ENCODE measurements at places on chromosomes 4 and X.

GRCh38 chr4:147336252-147336651 lies 144.6 kb upstream of the EDNRA start:
- DNase-seq, result no peak

- DNase-seq, result peak; percentile 7
Observed at GRCh38 chr4:186190581-186191199, 677 bp upstream of the CYP4V2 start.

DNA sequence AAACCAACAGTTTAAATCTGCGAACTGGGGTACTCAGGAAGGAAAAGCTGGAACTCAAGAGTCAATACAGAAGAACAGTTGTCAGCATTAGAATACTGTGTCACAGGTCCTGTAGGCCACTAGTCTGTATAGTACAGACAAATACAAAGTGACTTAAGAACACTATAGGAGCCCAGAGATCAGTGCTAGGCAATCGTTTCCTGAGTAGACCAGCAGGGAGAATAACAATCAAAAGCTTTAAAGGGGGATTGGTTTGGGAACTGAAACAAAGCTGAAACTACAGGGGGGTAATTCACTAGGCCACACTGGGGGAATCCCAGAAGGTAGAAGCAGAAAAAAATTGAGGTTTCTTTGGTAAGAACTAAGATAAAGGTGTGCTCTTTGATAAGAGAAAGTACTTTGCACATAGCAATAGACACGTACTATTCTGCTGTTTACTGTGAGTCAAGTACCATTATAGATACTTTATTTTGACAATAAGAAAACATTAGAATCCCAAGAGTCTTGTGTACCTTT lies 339.7 kb downstream of the PCDH19 start:
- no peak for DNase-seq

DNA sequence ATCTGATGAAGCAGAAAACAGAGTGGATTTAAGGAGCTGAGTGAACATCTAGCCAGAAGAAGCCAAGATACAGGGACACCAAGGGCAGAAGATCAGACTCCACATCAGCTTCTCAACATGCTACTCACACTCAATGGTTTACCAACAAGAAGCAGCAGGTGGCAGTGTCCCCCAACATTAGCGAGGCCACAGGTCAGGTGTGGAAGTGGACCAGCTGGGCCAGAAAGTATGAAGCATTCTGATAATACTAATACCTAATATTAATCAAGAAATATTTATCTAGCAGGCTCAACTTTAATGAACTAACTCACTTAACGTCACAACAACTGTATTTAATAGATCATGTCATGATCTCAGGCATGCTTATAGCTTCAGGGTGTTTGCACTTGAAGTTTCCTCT lies 73.4 kb upstream of the TTC29 start:
- no peak for DNase-seq

GRCh38 chrX:31237189-31237588 lies 165.3 kb upstream of the FTHL17 start:
- no peak for DNase-seq

- no peak for DNase-seq
Observed at GRCh38 chr4:66930206-66930605, 615.1 kb downstream of the CENPC start.

GRCh38 chr4:41209187-41209586 lies 5.2 kb downstream of the APBB2 start:
- DNase-seq, result no peak

- no peak for DNase-seq
Observed at GRCh38 chr4:40373636-40374035, 38.5 kb downstream of the CHRNA9 start.

GRCh38 chr4:53005149-53005546 lies 143.0 kb downstream of the RASL11B start:
- no peak for DNase-seq

- DNase-seq, result no peak
Observed at GRCh38 chr4:119665752-119666151, 37.1 kb upstream of the PDE5A start.

DNA sequence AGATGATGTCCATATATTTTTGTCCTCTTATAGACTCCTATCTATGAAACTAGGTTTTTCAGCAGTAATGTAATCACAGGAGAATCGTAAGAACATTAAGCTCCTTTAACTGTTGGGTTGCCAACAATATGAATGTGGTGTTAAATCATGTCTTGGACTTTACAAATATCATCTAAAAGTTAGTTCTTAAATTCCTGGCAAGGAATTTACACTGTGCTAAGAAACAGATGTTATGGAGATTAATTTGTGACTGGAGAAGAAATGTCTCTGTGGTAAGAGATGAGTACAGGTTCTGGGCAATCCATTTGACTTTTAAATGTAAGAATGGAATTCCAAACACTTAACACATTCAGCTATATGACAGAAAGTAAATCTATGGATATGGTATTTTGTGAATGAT lies 34.6 kb downstream of the CNKSR2 start:
- DNase-seq, result no peak

DNA sequence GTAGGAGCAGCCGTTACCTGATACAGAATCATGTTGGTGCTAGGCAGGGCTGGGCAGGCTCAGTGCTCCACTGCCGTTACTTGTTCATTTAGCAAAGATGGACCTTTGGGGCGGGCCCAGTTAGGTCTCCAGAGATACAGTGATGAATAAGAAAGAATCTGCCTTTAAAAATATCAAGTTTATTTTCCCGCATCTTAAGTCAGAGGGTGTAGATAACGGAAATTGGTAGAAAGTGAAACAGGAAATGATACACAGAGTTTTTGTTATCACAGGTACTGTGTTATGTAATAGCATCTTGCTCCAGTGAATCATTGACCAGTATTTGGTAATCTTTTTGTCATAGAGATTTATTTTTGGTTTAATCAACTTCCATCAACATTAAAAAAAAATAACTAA lies 5.5 kb downstream of the TMEM131L start:
- DNase-seq, result no peak

GRCh38 chrX:107454302-107454701 lies 4.8 kb downstream of the FRMPD3 start:
- DNase-seq, result no peak

GRCh38 chrX:107742700-107743191 lies 32.8 kb downstream of the TSC22D3 start:
- DNase-seq, result no peak

GRCh38 chr4:4428966-4429875 lies 42.3 kb downstream of the NSG1 start:
- DNase-seq, result no peak

DNA sequence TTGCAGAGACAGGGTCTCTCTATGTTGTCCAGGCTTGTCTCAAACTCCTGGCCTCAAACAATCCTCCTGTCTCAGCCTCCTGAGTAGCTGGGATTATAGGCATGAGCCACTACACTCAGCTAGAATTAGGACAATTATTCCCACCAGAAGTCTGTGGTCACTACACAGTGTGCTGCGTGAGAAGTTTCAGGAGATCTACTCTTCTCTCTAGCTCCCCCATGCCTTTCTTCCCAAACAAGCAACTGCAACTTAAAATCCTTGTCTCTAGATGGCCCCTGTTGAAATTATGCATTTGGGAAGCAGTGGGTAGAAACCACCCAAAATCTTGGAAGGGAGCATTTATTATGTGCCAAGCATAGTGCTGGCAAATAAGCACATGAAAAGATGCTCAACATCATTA lies 21.1 kb upstream of the MAP7D3 start:
- no peak for DNase-seq

- no peak for DNase-seq
Observed at GRCh38 chr4:166091146-166091545, 218.1 kb downstream of the TLL1 start.

DNA sequence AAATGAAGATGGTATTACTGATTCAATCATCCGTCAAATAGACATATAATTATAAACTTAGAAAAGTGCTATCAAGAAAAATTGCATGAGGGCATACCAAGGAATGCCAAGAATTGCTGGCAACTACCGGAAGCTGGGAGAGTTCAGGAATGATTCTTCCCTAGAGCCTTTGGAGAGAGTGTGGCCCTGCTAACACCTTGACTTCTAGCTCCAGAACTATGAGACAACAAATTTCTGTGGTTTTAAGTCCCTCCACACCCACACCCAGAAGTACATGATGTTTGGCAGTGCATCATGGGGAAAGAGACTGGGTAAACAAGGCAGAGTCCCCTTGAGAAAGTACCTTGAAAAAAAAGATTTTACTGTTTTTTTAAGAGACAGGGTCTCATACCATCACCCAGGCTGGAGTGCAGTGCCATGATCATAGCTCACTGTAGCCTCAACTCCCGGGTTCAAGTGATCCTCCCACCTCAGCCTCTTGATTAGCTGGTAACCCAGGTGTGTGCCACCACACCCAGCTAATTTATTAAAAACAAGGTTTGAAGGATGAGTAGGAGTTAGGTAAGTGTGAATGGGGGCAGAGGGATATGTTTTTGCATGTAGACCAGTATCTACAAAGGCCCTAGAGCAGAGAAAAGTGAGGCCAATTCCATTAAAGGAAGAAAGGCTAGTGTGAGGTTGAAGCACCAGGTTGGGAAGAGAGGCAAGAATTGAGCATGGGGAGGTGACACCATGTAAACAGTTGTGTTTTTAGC lies 53.1 kb downstream of the GSX2 start:
- DNase-seq, result no peak

- DNase-seq, result no peak
Observed at GRCh38 chr4:121100093-121100775, 27.9 kb upstream of the NDNF start.

DNA sequence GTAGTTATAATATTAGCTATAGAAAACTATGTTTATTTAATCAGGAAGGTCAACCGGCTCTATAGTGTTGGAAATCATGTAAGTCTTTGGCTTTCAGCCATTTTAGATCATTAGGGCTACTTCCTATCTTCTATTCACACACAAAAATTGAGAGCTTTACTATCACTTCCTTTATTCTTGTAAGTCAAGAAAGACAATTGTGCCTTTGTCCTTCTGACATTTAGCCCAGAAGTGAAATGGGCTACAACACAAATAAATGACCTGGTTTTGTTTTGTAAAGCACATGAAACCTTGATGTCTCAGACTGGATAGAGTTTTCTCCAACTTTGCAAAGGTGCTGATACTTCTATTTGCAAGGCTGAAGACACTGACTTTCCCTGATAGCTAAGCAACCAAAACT lies 122.4 kb upstream of the ACSL4 start:
- no peak for DNase-seq

DNA sequence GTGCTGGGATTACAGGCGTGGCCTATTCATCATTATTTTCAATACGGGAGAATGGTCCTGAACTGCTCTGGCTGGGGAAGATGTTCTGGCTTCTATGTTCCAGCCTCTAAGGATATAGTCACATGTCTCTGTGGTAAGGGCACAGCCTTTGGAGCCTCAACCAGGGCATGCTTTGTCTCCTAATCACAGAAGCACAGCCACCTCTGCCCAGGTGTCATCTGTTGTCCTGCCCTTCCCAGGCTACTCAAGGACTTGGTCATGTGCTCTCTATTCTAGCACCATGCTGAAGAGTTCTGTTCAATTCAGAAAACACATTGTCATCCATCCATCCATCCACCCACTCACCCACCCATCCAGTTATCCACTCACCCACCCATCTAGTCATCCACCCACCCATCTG lies 29.5 kb downstream of the ASMTL start:
- DNase-seq, result no peak

- no peak for DNase-seq
Observed at GRCh38 chrX:9071031-9071650, 37.2 kb upstream of the FAM9B start.

DNA sequence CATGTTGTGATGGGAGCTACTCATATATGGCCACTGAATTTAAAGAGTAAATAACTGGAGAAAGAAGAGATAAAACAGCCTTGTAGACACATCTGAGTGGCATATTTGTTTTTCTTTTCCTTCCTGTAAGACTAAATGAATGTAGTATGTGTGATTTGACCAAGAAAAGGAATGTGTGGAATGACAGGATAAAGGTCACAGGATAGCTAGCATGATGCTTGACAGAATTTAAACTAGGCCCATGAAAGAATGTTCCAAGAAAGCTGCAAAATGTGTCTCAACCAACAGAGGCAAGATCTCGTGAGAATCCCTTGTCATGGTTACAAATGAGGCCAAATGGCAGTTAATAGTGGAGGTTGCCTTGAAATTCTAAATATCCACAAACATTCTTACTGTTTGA lies 137.0 kb downstream of the KCNIP4 start:
- no peak for DNase-seq

GRCh38 chr4:60847614-60848013 lies 352.5 kb upstream of the ADGRL3 start:
- no peak for DNase-seq

- DNase-seq, result no peak
Observed at GRCh38 chrX:83469551-83469950, 38.5 kb upstream of the POU3F4 start.

DNA sequence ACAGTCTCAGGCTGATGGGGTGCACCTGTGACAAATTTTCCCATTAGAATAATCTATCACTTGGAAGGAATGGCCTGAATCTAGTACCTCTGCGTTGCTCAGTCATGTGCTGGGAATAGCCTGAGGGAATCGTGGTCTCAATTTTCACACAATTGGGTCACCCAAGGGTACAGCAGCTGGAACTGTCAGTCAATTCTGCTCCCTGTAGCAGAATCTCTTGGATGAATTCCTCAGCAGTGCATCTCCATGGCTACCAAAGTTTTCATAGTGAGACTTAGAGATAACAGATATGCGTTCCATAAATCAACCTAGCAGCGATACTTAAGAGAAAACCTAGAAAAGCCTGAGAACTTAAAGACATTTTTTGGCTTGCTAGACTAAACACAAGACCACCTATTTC lies 288.7 kb upstream of the CTSO start:
- DNase-seq, result no peak

- no peak for DNase-seq
Observed at GRCh38 chr4:24574236-24574635, 10.1 kb downstream of the DHX15 start.

All from stimulated activated CD8-positive, alpha-beta memory T cell treated with anti-CD3 and anti-CD28 coated beads, Interleukin-2, amount 100 ng/mL, for 1 hour (primary cell).